ENCODE measurements at places on chromosomes 6 and 20.
A peak's percentile ranks its signal among the peaks of the same experiment; 100 is the strongest.

GRCh38 chr20:3784216-3784853 lies 2.2 kb downstream of the CENPB start:
- no peak for DNase-seq

- no peak for DNase-seq
These were observed 27.9 kb downstream of the GSS start for GRCh38 chr20:34927736-34928135.

GRCh38 chr6:75113446-75113845 lies 92.4 kb downstream of the COL12A1 start:
- no peak for DNase-seq

DNA sequence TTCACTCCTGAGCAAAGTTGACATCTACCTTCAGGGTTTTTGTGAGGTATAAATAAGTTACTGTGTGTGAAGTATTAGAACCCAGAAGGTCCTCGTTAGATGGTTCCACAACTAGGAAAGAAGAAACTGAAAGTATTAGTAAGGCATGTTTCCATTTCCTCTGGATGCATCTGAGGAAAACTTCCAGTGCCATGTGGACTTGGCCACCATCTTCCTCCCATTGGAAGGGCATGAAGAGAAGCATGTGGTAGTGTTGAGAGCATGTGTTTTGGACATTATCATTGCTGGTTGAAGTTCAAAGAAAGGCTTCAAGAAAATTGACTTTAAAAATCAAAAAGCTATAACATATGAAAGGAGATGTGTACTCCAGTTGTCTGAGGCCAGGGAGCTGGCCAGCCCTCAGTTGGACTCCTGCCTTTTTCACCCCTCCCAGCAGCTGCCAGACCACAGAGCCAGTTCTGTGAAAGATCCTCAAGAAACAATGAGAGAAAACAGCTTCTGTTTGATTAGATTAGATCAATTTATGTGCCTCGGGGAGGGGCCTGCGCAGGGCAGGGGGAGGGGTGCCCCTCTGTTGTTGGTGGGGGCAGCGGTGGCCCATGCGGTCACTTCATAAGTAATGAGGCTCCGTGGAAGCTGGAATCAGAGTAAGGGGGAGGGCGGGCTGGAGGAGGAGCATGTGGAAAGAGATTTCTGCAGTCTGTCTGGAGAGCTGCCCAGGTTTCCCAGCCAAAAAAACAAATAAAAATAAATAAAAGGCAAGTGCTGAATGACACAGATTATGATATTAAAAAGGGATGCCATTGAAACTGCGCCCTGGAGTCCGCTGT lies 154.0 kb downstream of the JARID2 start:
- peak; percentile 71 for DNase-seq

DNA sequence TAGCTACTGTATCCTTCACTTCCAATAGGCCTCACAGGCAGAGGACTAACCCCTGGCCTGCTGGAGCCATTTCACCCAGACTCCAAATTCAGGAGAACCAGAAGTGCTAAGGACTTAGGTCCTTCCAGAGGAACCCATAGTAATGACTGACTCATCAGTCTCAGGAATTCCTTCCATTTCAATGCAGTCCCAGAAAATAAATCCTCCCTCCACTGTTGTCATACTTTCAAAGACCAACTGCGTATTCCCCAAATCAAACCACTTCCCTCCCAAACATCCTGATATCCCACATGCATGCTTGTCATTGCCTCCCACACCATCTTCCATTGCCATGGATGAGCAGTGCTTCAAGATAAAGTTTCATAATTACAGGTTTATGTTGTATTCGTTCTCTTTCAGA lies 31.8 kb upstream of the NT5E start:
- DNase-seq, result no peak

- DNase-seq, result peak; percentile 17
These were observed 164.5 kb downstream of the GRM4 start for GRCh38 chr6:33981421-33981820.

- no peak for DNase-seq
These were observed 223.5 kb upstream of the MARCKS start for GRCh38 chr6:113633638-113634037.

GRCh38 chr6:10873374-10873773 lies 8.5 kb downstream of the GCM2 start:
- DNase-seq, result no peak

DNA sequence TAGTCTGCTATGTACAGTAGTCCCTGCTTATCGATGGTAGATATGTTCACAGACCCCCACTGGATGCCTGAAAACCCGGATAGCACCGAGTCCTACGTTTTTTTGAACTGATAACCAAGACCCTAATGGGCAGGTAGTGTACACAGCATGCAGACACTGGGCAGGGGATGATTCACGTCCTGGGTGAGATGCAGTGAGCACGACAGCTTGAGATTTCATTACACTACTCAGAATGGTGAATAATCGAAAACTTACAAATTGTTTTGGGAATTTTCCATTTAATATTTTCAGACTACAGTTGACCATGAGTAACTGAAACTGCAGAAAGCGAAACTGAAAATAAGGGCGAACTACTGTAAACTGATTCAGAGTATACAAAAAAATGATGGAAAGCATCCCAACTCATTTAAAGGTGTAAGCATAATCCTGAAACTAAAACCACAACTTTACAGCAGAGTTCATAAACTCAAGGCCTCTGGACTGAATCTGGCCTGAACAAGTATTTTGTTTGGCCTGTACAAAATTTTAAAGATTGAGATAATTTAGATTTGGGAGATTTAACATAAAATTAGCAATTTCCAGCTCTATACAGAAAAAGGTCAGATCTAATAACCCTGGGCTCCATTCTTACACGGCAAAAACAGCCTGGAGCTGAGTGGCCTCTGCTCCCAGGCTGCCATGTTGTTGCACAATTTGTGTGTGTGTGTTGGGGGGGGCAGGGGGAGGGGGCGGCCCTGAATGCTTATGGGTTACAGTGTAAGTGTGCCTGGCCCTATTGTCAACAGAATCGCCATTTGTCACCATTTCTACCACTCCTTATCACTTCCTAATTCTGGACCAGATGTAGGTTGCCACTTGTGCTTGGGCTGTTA lies 34.9 kb downstream of the RNF24 start:
- DNase-seq, result no peak

- DNase-seq, result no peak
These were observed 5.7 kb downstream of the CDC40 start for GRCh38 chr6:110185879-110186278.

Data from ureter (tissue), 1 donor.